ENCODE measurements at places on chromosomes 3 and 15.

GRCh38 chr3:185153861-185154629, 1.2 kb upstream of the C3orf70 start:
- no peak for DNase-seq

- no peak for DNase-seq
Observed at GRCh38 chr3:151387842-151388241, 3.3 kb upstream of the P2RY12 start.

DNA sequence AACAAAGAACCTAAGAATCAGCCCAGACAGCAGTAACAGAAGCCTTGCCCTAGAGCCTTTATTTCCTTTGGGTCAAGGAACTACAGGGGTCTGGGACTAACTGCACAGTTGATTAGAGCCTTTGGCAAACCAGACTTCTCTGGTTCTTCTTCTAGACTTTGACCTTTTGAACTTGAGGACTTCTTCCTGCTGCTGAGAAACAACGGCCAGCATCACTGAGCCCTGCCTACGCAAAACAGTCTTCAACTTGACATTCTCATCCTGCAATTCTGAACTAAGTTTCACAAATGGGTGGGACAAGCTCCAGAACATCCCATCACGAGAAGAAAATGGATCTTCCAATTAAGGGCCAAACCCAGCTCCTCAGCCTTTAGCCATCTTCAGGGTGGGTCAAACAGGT, 31.4 kb downstream of the CMTM6 start:
- DNase-seq, result no peak

GRCh38 chr3:33092496-33093254, 4.3 kb downstream of the GLB1 start:
- DNase-seq, result no peak

DNA sequence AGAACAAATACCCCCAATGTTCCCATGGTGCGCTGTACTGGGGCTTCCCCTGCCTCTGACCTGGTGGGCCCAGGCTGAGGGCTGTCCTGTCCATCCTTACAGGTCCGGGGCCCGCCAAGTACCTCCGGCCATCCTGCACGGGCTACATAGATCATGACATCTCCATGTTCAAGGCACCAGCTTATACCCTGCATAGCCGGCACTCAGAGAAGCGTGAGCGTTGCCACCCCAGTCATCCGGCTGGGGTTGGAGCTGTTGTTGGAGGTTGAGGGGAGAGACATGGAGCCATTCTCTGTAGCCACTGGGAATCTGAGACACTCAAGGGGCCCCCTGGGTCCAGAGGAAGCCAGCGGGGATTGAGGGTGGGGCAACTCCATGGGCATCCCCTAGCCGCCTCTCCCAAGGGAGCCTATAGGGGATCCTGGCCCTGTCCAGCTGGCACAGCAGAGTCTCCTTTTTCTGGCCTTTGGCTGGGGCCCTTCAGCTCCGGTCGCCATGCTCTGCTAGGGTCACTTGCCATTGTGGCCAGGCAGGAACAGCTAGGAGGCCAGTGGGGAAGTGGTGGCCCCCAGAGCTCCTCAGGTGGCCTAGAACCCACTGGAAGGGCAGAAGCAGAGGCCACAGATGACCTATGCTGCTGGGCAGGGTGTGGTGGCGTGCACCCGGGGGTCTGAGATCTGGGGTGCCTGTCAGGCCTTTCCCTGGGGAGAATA, 12.5 kb upstream of the CSPG4 start:
- DNase-seq, result no peak

- no peak for DNase-seq
Observed at GRCh38 chr15:39801641-39802309, 19.1 kb upstream of the FSIP1 start.

DNA sequence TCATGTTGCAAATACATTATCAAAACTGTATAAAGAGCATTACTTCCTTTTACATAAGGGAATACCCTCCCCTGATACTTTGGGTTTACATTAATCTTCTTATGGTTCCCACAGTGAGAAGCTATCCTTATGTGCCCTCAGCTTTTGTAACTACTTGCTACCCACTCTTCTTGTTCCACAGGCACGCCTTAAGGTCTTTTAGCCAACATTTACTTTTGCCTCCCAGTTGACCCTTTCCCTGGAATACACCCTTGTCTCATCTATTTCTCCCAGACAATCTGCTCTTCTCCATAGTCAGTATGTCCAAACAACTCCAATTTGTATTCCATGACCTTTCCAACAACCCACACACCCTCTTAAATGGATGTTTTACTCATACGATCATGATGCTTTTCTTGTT, 116.8 kb upstream of the COL8A1 start:
- DNase-seq, result no peak

All from T-helper 1 cell (primary cell).